ENCODE measurements at places on chromosomes 6 and 20.

DNA sequence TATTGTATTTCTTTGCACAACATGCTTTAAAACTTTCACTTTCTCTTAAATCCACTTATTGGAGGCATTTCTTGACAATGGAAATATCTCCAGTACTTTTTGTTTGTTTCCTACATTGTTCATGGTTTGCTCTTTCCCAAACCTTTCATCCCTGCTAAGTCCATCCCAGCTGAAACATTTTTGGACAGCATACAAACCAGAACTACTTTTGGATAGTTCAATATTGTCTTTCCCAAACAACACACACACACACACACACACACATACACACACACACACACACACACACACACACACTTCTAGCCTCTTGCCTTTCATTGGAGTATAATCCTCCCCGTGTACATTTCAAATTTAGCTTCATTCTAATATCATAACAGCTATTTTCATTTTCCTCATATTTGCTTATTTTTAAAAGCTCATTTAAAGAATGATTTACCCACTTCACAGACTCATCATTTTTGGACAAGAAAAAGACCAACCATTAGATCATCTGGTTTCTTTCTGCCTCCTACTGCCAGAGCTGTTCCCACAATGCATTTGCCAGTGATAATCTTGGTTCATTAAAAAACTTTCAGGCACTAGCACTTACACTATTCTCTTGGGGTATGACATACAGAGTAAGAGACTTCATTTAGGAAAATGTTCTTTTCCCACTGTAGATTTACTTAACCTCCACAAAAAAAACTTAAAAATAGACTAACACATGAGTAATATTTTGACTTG, 248.1 kb downstream of the CD109 start:
- DNase-seq, result no peak

GRCh38 chr6:98841621-98842341, 7.4 kb downstream of the POU3F2 start:
- no peak for DNase-seq

- DNase-seq, result no peak
These were observed 589.7 kb downstream of the CBLN4 start for GRCh38 chr20:55415567-55416142.

DNA sequence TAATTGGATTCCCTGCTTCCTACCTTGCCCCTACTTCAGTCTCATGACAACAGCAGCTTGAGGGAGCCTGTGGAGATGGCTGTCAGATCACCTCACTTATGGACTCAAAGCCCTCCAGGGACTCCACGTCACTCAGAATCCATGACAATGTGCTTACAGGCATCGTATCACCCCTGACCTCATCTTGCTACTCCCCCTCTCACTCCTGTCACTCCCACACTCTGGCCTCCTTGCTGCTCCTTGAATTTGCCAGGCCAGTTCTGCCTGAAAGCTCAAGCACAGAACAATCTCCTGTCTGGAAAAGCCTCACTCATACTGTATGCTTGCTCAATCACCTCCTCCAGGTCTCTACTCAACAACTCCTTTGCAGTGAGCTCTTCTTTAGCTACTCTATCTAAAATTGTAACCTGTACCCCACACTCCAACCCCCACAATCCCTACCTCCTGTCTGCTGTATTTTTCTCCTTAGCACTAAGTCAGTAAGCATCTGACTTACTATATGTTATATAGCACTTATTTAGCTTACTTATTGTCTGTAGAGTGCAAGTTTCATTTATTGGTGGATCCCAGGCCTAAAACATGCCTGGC, 10.7 kb upstream of the GSTA4 start:
- DNase-seq, result no peak

GRCh38 chr6:148747471-148748165, 788 bp downstream of the UST start:
- DNase-seq, result peak; percentile 69

- no peak for DNase-seq
These were observed 560.8 kb downstream of the CD109 start for GRCh38 chr6:74256781-74257180.

- DNase-seq, result no peak
These were observed 295.3 kb upstream of the SULF2 start for GRCh38 chr20:48080583-48080982.

GRCh38 chr6:37221585-37222124, 35.9 kb upstream of the TBC1D22B start:
- no peak for DNase-seq

DNA sequence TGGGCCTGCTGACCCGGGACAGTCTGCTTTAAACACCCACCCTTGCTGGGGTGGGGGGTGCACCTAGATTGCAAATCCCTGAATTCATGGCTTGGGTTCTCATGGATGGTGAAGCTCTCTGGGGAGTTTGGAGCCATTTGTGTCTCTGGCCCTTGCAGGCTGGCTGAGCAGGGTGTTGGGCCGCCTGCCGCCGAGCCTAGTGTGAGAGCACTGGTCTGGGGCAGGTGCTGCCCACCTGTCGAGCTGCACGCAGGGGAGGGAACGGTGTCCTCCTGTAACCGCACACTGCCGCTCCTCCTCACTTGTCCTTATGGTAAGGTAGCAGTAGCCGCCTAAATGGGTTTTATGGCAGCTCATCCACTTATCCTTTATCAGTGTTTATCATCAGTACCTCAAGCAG, 143.9 kb downstream of the DTNBP1 start:
- no peak for DNase-seq

DNA sequence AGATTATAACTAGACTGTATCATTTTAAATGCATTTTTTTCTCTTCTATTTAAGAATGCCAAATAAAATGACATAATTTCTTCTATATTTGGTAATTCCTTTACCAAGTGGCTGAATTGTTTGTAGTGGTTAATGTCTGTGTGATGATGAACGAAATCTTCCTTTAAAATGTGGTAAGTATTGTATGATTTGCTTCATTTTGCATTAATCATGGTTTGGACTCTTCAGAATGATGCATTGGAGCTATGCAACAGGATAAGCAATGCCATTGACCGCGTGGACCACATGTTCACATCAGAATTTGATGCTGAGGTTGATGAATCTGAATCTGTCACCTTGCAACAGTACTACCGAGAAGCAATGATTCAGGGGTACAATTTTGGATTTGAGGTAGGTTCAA, 99.6 kb downstream of the MAP3K4 start:
- DNase-seq, result no peak

GRCh38 chr6:26398555-26398954, 3.5 kb upstream of the BTN3A1 start:
- DNase-seq, result no peak

GRCh38 chr20:50099565-50099991, 13.4 kb downstream of the UBE2V1 start:
- DNase-seq, result no peak

DNA sequence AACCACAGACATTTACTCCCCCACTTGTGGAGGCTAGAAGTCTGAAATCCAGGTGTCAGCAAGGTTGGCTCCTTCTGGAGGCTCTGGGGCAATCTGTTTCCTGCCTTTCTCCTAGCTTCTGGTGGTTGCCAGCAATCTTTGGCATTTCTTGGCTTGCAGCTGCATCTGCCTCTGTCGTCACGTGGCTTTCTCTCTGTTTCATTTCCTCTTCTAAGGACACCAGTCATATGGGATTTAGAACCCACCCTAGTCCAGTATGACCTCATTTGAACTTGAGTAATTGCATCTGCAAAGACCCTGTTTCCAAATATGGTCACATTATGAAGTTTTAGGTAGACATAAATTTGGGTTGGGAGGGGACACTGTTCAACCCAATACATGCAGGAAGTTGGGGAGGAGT, 56.2 kb upstream of the EPB41L1 start:
- no peak for DNase-seq

- no peak for DNase-seq
These were observed 202.5 kb downstream of the DHX35 start for GRCh38 chr20:39164642-39165041.

DNA sequence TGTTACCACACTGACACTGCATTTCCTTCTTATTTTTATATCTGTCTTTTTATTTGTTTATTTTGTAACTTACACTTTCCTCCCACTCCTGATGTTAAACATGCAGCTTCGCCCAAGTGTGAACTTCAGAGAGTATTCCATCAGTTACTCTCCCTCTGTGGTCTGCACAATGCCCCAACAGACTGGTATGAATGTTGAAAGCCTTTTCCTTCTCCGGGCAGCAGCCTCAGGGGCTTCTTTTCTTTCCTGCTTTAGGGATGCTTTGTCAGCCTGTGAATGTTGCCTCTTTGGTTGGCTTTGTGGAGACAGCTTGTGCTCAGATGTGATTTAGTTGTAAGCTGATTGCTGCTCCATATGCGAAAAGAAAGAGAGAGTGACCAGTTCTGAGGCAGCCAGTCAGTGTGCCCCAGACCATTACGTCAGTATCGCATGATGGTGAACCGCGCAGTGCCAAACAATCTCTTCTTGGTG, 44.0 kb downstream of the SMPDL3A start:
- no peak for DNase-seq

GRCh38 chr20:21185849-21186248, 60.0 kb downstream of the KIZ start:
- DNase-seq, result no peak

- DNase-seq, result no peak
These were observed 188.6 kb downstream of the SYNDIG1 start for GRCh38 chr20:24657878-24658620.

DNA sequence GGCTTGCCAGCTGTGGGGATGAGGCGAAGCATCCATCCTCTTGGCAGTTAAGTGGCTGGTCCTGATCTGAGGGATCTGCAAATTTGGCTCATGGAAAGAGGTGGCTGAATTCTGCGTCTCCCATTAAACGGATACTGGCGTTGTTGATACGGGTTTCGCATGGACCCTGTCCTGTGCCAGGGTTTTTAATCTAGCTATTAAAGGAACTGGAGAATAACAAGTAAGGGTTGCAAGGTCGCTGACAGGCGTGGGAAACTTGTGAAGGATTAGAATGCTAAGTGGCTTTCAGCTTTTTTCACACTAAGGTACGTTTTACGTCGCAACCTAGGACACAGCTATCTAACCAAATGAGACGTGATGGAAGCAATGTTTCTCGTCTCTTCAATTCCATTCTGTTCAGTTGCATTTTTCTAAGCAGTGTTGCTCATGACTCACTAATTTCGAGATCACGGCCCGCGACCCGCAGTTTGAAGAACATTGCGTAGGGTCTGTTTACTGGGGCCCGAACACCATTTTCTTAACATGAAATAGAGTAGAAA, 852 bp downstream of the GMNN start:
- peak; percentile 27 for DNase-seq

DNA sequence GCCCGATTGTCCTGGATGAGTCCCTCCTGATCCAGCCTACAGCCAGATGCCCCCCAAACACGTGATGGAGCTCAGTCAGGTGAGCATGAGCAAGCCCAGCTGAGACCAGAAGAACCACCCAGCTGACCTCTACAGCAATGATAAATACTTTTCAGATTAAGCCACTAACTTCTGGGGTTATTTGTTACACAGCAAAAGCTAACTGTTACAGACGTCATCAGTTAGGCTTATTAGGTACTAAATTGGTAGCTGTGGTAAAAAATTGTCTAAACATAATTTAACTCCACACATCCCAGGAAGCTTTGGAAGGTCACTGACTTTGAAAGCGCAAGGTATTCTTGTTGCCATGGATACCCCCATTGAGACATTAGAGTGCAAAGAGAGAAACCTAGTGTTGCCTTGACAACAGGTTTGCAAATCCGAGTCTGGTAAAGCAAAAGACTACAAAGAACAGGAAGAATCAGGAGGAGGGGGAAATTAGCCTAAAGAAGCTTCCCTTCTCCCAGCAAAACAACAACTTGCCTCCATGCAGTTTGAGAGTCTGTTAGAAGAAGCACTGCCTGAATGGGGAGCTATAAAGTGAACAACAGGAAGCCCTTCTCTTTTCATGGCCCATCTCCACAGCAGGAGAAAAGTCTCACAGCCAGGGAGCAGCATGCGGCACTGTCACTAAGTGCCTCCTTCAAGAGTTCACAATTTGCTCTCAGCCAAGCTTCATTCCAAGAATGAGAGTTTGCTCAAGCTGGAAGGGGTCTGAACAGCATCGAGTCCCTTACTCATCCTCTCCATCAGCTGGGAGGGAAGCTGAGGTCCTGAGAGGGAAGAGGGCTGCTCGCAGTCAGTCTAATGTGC, 41.7 kb upstream of the ZNF831 start:
- peak; percentile 78 for DNase-seq

DNA sequence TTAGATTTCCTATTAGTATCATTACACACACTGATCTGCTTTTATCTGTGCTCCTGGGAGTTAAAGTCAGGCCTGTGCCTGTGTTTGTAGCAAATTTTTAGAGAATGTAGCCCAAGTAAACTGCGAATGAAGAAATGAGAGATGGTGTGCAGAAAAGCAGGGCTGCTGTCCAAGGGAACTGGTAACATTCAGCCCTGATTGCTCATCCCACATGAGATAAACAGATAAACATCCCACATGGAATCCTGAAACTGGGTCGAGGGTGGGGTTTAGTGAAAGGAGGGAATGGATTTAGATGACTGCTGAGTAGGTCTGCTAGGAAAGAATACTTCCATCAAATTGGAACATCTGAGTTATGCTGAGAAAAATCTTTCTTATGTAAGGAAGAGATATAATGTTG, 69.1 kb downstream of the GRIK2 start:
- no peak for DNase-seq

GRCh38 chr20:19378058-19378457, 165.6 kb downstream of the SLC24A3 start:
- no peak for DNase-seq

- no peak for DNase-seq
These were observed 14.1 kb downstream of the SLC4A11 start for GRCh38 chr20:3224681-3225421.

DNA sequence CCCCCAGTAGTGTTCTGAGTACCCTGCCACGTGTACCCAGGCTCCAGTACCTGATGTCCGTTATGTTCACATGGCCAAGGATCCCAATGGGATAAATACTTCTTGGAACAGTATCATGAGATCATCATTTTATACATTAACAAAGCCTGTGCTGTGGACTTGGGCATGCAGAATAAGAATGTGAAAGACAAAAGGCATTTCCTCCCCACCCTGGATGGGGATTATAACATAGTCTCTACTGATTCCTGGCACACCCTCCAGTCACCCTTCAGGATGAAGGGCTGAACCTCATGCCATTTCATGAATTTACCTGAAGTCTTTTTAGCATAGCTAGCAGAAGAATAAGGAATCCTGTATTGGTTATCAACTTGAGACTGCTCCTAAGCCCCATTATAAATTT, 2.8 kb downstream of the TNFRSF21 start:
- DNase-seq, result no peak

- no peak for DNase-seq
These were observed 152.4 kb upstream of the MAN1A1 start for GRCh38 chr6:119501798-119502483.

DNA sequence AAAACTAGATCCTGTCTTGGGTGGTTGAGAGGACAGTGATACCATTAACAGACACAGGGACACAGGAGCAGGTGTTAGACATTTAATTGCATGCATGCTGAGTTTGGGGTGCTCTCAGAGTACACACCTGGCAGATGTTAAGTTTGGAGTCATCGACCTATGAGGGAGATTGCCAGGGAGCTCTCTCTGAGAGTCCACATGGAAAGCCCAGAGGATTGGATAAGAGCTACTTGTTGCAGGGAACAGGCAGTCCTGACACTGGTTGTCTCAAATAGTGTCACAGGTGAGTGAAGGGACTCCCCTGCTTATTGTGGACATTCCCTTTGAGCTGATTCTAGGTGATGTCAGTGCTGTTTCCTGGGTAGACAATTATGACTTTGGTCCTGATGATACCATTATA, 3.1 kb downstream of the ATRN start:
- DNase-seq, result no peak

GRCh38 chr6:137927777-137928218, 60.7 kb downstream of the TNFAIP3 start:
- DNase-seq, result peak; percentile 80

Data from CD4-positive, alpha-beta T cell treated with Interleukin-4 for 1 hour (primary cell).